ENCODE measurements at places on chromosomes 5 and 9. TPM values are rescaled to one million over a fixed set of nuclear protein-coding genes. Genes with fewer than 3 reads are reported as not detected.

Gene TAF1L
- under 0.01 TPM for total RNA-seq

Gene PCDHGB1
- total RNA-seq, result 0.24 TPM

Gene IFNK
- total RNA-seq, result not detected

Gene PCDHGB4
- total RNA-seq, result 5.3 TPM

Gene PCDHGC4
- total RNA-seq, result 0.48 TPM

Gene HSPB3
- not detected for total RNA-seq

Gene LAMC3
- not detected for total RNA-seq

Gene PLAC8L1
- total RNA-seq, result 0.43 TPM

Gene GGTA1
- total RNA-seq, result not detected

Gene QSOX2
- total RNA-seq, result 16.2 TPM

Gene SLC9A3
- total RNA-seq, result 2.6 TPM

Gene GLT6D1
- not detected for total RNA-seq
